ENCODE measurements at places on chromosomes 4 and X.

GRCh38 chrX:142233400-142233799, 28.3 kb upstream of the MAGEC2 start:
- DNase-seq = no peak

DNA sequence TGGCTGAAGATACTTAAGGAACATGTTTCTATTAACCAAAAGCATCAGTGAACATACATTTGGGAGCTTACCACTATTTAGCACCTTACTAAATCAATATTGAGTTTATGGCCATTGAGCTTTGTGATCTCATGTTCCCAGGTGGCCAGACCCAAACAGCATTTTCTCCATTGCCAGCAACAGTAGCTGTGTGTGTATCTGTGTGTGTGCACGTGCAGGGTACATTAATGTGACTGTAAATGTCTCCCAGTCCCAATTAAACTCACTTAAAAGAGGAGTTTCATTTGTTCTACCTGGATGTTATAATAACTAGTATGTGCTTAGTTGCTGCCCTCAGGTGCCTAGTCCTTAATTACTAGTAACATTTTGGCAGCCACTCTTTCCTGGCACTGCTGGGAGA, 282.4 kb downstream of the NR3C2 start:
- no peak for DNase-seq

DNA sequence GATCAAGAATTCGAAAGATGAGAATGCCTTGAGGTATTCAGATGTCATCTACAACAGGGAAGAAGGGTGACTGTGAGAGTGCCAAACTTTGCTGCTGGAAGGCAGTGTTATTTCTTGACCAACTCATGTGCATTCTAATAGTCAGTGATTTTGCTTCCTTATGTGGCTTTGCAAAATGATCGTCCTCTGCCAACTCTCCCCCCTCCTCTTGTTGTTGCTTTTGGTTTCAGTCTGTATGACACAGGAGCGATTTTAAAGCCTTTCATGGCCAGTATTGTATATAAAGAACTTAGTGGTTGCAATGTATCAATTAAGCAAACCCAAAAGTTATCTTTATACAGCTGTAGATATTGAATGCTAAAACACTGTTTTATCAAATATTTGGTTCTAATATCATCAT, 379.1 kb downstream of the IL1RAPL1 start:
- peak; percentile 10 for DNase-seq

GRCh38 chr4:185865901-185866328, 53.9 kb upstream of the SORBS2 start:
- DNase-seq = peak; percentile 80

DNA sequence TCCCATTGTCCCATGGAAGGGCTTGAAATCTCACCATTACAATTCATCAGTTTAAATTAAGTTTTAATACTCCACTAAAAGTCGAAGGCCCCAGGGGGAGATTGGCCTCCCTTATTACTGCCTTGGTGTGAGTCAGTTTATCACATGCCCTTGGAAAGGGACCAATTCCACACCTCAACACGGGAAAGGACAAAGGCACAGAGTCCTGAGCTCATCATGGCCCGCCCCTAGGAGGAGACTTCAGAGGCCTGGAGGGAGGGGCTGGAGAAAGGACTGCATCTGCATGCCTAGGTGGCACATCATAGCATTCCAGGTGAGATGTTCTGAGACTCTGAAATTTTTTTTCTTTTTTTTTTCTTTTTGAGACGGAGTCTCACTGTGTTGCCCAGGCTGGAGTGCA, 2.8 kb upstream of the SEL1L3 start:
- peak; percentile 39 for DNase-seq
